GM12878 (cell line): ENCODE measurements at places on chromosomes 5 and 9. TPM values are rescaled to one million over a fixed set of nuclear protein-coding genes. Genes with fewer than 3 reads are reported as not detected.

Gene SPEF2
- not detected in 2 replicates for polyA plus RNA-seq

- no peak for DNase-seq
Measured at GRCh38 chr5:65926893-65927292, 518 bp downstream of the ERBIN start.

Gene KIF27
- polyA plus RNA-seq: 1.4 and 1.6 TPM in 2 replicates

DNA sequence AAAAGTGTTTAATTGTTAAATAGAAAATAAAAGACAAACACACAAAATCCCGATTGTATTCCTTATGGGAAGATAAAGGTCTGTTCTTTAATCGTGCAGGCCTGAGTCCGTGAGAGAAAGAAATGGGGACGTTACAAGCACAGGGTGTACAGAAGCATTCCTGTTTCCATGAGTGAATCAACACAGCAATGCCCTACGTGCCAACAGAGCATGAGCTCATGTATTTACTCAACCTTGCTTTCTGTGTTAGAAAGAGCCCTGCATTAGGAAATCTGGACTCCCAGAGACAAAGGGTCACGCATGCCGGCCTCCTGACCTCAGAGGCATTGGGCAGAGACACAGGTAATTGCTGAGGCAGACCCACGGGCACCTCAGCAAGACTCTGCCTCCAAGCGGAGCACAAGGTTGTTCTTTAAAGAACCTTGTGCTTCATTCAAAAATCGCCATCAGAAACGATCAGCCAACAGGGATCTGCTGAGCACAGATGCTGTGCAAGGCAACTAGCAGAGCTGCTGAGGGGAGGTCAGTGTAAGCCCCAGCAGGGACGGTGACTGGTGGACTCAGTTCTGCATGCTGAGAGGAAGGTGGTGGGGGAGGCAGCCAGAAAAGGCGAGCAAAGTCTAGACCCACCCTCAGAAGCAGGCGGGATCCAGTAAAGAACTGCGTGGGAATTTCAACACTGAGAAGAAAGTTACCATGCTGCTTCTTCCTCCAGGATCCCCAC is 101.0 kb downstream of the TLE1 start:
- no peak for DNase-seq

GRCh38 chr9:7910426-7911020 is 110.9 kb upstream of the DMAC1 start:
- no peak for DNase-seq

Gene TENT4A
- polyA plus RNA-seq: 2.1 and 3.4 TPM in 2 replicates

GRCh38 chr5:38431242-38431853 is 125.1 kb downstream of the LIFR start:
- DNase-seq: no peak

Gene TRIM14
- polyA plus RNA-seq: 37.7 and 41.2 TPM in 2 replicates

DNA sequence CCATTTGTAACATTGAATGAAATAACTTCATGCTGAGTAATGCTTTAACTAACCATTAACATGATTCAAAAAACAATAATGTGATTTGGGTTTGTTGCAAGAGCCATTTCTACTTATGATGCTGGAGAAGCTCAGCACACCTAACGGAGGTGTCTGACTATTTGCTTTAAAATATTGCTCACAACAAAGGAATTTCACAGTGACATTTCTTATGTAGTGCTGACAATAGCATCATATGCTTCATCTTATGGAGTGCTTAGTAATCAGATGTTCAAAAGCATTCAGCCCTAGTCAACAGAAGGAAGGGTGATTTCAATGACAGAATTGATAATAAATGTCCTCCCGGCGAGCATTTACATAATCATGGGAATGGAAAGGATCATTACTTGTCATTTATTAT is 1003.3 kb upstream of the COX7C start:
- no peak for DNase-seq

Gene MCC
- 0.34 and 0.64 TPM in 2 replicates for polyA plus RNA-seq

Gene ELOVL7
- 0.66 and 1.2 TPM in 2 replicates for polyA plus RNA-seq

Gene ZBTB26
- polyA plus RNA-seq: 3.5 and 3.6 TPM in 2 replicates

Gene DIPK1B
- polyA plus RNA-seq: 0.13 and 0.14 TPM in 2 replicates

GRCh38 chr5:62007457-62007856 is 298.5 kb upstream of the KIF2A start:
- DNase-seq: no peak

GRCh38 chr9:21789541-21790037 is 12.8 kb upstream of the MTAP start:
- DNase-seq: peak; percentile 40

GRCh38 chr9:96061293-96061987 is 185.9 kb downstream of the ERCC6L2 start:
- no peak for DNase-seq

- no peak for DNase-seq
Measured at GRCh38 chr9:84368601-84369000, 28.0 kb upstream of the SLC28A3 start.

DNA sequence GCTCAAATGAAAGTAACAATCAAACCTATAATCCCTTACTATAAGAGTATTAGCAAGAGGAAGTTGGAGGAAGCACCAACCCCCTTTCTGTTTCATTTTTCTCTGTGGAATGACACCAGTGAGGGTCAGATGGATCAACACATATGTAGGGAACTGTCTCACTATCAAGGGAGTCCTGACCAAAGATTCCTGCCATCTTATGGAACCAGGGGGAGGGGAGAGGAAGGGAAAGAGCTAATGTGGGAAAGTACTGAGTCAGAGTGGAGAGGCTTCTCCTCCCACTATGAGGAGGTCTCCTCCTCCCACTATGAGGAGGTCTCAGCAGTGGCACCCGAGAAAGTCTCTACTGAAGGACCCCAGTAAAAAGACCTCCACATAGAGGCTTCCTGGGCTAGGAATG is 73.3 kb upstream of the PCSK1 start:
- DNase-seq: no peak

Gene ICE1
- polyA plus RNA-seq: 18.8 and 19.0 TPM in 2 replicates

DNA sequence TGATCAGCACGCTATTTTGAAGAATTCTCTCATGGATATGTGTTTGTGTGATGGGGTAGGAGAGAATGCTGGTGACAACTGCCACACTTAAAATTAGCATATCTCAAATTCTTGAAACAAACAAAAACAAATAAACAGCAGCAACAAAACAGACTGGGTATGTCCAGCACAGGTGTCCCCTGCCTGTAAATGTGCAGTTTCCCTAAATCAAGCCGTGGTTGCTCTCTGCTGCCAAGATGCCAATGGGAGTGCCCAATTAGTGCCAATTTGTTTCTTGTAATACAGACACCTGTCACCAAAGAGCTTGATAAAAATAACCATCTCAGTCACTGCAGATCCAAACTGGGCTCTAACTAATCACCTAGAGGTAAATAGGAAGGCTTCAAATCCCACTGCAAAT is 144.2 kb upstream of the SMARCA2 start:
- DNase-seq: no peak

GRCh38 chr5:78399116-78399515 is 38.7 kb downstream of the SCAMP1 start:
- DNase-seq: no peak

DNA sequence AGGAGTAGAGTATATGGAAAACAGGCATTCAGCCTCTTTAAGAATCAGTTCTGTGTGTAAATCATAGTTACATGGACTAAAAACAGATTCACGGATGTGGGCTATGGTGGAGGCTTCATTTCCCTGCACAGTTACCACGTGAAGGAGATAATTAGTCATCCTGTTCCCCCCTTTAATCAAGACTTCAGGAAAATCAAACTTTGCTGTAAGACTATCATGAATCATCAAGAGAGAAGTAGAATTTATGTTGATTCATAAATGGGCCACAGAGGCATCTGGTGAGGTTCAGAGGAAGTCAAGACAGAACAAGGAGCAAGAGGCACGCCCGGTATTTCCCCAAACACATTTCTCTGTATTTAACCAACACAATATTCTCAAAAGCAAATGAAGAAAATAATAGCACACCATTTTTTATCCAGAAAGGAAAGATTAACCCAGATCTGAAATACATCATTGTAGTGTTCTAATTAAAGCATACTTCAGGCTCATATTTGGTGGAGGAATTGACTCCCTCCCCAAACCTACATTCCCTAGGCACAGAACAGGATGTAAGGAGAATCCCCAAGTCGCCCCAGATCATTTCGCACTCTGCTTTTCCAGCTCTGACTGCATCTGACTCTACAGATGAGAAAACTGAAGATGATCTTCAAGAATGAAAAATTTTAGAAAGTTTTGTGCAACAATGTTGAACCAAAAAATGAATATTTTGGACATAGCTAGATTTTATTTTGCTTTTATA is 175.8 kb upstream of the GAS1 start:
- no peak for DNase-seq

Gene GABBR2
- 0.27 TPM in 1 of 2 replicates, not detected in the other for polyA plus RNA-seq
